ENCODE measurements at places on chromosomes 3 and 15.

DNA sequence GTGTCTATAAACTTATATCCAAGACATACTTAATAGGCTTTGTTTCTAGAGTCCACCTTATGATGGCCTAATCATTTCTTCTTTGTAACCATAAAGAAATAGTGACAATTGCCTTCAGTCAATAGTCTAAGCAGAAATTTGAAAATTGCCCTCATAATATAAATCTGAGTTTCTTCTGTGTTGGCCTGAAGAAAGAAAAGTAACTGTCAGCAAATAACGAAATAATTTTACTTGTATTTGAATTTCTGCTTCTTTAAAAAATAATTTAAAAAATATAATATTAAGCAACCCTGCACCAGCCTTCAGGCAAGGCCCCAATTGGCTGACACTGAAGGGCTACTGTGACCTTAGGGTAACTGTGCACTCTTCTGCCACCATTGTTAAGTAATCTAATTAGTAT lies 113.5 kb downstream of the PLOD2 start:
- no peak overlapping the region for H3K4me3 ChIP-seq
- no peaks in the 10 kb centered on the region for H3K27me3 ChIP-seq
- no peak overlapping the region for H3K27ac ChIP-seq
- no peaks in the 10 kb centered on the region for H3K36me3 ChIP-seq
- DNase-seq, result no peak

DNA sequence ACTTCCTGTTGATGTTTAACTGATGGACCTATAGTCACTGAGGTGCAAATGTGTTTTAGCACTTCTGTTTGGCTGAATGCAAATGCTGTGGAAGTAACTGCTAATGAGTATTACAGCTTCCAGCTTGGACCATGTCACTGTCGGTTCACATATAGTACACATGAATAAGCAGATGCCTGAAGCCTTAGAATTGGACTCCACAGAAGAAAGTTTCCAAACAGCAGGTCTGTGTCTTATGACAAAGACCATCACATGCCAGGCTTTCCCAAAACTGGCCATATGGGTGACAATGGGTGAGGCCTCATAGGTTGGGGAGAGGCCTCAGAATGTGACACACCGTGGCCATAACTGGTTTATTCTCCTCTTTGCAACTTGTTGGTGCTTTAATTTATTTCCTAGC lies 241.8 kb downstream of the WNT5A start:
- no peaks in the 10 kb centered on the region for H3K36me3 ChIP-seq
- H3K27me3 ChIP-seq, result no peaks in the 10 kb centered on the region
- no peak overlapping the region for H3K27ac ChIP-seq
- no peak overlapping the region for H3K4me3 ChIP-seq
- H3K4me1 ChIP-seq, result no peaks in the 10 kb centered on the region

GRCh38 chr15:90968434-90968833 lies 13.8 kb downstream of the RCCD1 start:
- no peaks in the 10 kb centered on the region for H3K27me3 ChIP-seq
- peak; percentile 26 for DNase-seq
- H3K4me1 ChIP-seq, result no peaks in the 10 kb centered on the region
- peaks cover 63% of the 10 kb centered on the region for H3K36me3 ChIP-seq
- no peak overlapping the region for H3K4me3 ChIP-seq
- H3K27ac ChIP-seq, result no peak overlapping the region

GRCh38 chr15:66820481-66821176 lies 118.6 kb downstream of the SMAD6 start:
- H3K27ac ChIP-seq, result no peak overlapping the region
- H3K36me3 ChIP-seq, result no peaks in the 10 kb centered on the region
- DNase-seq, result no peak
- no peaks in the 10 kb centered on the region for H3K27me3 ChIP-seq

DNA sequence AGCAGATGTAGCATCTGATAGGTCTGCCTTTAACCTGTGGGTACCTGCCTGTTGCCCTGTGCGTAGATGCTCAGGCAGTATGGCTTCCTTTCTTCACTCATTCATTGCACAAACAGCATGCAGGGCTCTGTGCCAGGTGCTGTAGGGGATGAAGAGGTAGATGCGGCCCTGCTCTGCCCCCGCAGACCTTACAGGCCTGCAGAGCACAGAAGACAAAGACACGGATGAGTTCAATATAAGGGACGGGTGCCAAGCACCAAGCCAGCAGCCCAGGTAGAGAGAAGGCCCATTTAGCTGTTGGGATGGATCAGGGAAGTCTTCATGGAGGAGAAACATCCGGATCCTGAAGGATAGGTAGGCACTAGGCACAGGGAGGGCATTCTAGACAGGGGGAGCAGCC lies 69.4 kb downstream of the AAGAB start:
- no peaks in the 10 kb centered on the region for H3K27me3 ChIP-seq
- H3K4me1 ChIP-seq, result peaks cover 4% of the 10 kb centered on the region
- H3K4me3 ChIP-seq, result no peak overlapping the region
- H3K27ac ChIP-seq, result no peak overlapping the region
- H3K36me3 ChIP-seq, result peaks cover 70% of the 10 kb centered on the region

GRCh38 chr3:125381743-125382142 lies 6.6 kb upstream of the ZNF148 start:
- H3K36me3 ChIP-seq, result no peaks in the 10 kb centered on the region
- no peaks in the 10 kb centered on the region for H3K4me1 ChIP-seq
- H3K4me3 ChIP-seq, result no peak overlapping the region
- no peak for DNase-seq

DNA sequence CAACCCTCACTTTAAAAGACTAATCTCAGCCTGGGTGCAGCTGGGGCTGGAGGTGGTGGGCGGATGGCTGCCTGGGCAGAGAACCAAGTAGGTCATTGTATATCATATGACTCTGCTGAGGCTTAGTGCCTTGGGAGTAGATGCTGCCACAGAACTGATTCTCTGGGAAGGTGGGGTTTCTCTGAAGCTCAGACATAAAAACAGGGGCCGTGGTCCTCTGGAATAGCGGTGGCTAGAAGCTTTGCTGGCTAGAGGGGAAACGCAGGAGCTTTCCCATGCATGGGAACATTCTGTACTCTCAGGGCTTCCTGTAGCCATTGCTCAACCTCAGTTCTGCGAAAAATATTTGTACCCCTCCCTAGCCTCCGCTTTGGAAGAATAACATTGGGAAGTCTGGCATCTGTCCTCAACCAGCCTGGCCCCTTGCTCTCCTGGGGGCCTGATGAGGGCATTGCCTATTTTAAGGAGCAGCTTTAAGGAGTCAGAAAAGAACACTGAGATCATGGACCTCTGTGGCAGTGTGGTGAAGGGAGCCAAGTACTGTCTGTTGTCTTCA lies 14.7 kb downstream of the TIMP4 start:
- H3K27ac ChIP-seq, result no peak overlapping the region
- H3K36me3 ChIP-seq, result no peaks in the 10 kb centered on the region
- H3K4me3 ChIP-seq, result no peak overlapping the region
- no peak for DNase-seq
- peaks cover 2% of the 10 kb centered on the region for H3K4me1 ChIP-seq
- no peaks in the 10 kb centered on the region for H3K27me3 ChIP-seq

GRCh38 chr3:43512754-43513404 lies 108.9 kb downstream of the ANO10 start:
- peaks cover 6% of the 10 kb centered on the region for H3K4me1 ChIP-seq
- H3K27me3 ChIP-seq, result no peaks in the 10 kb centered on the region
- no peak for DNase-seq

DNA sequence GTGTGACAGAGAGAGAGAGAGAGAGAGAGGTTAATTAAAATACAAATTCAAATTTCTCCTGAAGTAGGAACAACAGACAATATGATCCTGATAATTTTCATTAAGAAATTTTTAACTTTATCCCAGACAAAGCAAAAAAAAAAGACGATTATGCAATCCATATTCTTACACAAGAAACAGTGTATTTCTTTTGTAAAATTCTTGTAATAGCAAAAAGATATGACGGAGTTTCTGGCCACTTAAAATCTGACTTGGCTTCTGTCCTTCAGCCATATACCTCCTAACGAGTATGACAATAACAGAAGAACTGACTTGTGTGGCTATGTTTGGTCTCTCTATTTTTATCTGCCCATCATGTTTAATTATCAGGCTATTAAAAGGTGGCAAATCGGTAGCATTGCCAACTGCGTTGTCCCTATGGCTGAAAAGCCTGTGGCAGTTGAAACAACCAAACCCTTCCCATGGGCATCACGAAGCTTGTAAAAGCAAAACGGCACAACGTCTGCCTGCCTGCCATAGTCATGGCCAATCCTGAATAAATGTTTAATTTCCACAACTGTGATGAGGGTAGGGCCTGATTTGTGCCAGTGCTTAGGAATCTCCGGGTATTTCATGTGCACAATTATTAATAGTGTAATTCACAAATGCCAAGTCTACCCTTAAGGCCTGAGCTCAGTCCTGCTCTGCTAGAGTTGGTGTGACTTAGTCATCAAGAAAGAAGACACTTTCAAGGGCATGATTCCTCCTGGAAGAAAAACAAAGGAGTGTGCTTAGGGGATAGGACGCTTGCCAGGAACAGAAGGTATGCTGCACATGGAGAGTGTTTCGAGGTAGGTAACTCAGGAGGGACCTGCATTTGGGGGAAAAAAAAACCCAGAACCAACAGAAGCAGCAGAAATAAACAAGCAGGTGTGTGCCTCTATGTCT lies 1090.2 kb downstream of the FHIT start:
- H3K4me1 ChIP-seq, result no peaks in the 10 kb centered on the region
- DNase-seq, result peak; percentile 74
- H3K36me3 ChIP-seq, result no peaks in the 10 kb centered on the region

GRCh38 chr3:154979331-154979730 lies 100.8 kb upstream of the MME start:
- no peaks in the 10 kb centered on the region for H3K27me3 ChIP-seq
- H3K4me1 ChIP-seq, result no peaks in the 10 kb centered on the region
- DNase-seq, result no peak
- H3K4me3 ChIP-seq, result no peak overlapping the region
- H3K27ac ChIP-seq, result no peak overlapping the region

GRCh38 chr15:71892335-71892734 lies 82.0 kb downstream of the NR2E3 start:
- H3K36me3 ChIP-seq, result peaks cover 4% of the 10 kb centered on the region
- no peak overlapping the region for H3K4me3 ChIP-seq
- no peak overlapping the region for H3K27ac ChIP-seq
- no peaks in the 10 kb centered on the region for H3K4me1 ChIP-seq

- H3K27ac ChIP-seq, result peak overlapping the region; percentile 21
- H3K4me3 ChIP-seq, result peak overlapping the region; percentile 82
- H3K4me1 ChIP-seq, result no peaks in the 10 kb centered on the region
- H3K36me3 ChIP-seq, result no peaks in the 10 kb centered on the region
- no peaks in the 10 kb centered on the region for H3K27me3 ChIP-seq
Measured at GRCh38 chr3:143970773-143971358, 757 bp upstream of the DIPK2A start.

DNA sequence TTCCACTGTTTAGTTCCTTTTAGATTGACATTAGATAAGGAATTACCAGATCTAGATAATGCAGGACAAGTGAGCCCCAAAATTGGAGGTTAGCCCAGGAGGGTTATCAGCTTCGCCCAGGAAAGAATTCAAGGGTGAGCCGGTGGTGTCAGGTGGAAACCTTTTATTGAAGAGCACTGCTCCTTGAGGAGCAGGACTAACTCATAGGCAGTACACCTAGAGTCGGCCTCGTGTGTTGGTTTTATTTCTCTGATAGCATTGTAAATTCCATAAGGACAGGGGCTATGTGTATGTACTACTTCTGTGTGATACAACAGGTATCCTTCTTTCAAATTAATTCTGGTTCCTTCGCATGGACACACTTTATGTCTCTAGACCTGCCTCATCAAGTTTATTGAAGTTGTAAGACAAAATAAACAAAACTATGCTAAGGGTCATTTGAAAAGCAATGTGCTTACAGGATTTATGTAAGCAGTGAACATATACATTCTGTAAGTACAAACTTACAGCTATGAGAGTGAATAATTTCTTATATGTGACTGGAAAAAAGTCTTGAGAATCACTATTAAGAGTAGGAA lies 57.2 kb downstream of the SNX4 start:
- H3K4me3 ChIP-seq, result no peak overlapping the region
- H3K36me3 ChIP-seq, result peaks cover 19% of the 10 kb centered on the region
- no peaks in the 10 kb centered on the region for H3K27me3 ChIP-seq
- H3K27ac ChIP-seq, result no peak overlapping the region
- H3K4me1 ChIP-seq, result no peaks in the 10 kb centered on the region

- peaks cover 5% of the 10 kb centered on the region for H3K4me1 ChIP-seq
- no peak for DNase-seq
- no peak overlapping the region for H3K27ac ChIP-seq
- no peaks in the 10 kb centered on the region for H3K27me3 ChIP-seq
- H3K4me3 ChIP-seq, result no peak overlapping the region
Measured at GRCh38 chr15:99727733-99728132, 5.5 kb downstream of the LYSMD4 start.

DNA sequence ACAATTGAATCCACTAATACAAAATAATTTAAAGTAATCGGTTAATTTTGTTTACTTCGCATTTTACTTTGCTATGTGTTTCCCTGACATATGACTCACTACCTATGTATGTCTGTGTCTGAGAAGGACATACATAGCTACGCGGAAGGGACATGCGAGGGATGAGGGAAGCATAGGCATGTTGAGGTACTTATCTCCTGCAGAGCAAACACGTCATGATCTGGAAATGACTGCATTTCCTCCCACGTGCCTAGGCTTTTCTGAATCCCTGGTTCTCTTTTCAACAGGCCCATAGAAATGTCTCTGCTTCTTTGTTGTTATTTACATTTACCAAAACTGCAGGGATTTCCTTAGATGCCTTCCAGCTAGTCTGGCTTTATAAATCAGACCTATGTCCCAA lies 27.5 kb downstream of the ALCAM start:
- H3K27me3 ChIP-seq, result no peaks in the 10 kb centered on the region
- H3K4me3 ChIP-seq, result no peak overlapping the region
- DNase-seq, result peak; percentile 85
- H3K36me3 ChIP-seq, result no peaks in the 10 kb centered on the region

DNA sequence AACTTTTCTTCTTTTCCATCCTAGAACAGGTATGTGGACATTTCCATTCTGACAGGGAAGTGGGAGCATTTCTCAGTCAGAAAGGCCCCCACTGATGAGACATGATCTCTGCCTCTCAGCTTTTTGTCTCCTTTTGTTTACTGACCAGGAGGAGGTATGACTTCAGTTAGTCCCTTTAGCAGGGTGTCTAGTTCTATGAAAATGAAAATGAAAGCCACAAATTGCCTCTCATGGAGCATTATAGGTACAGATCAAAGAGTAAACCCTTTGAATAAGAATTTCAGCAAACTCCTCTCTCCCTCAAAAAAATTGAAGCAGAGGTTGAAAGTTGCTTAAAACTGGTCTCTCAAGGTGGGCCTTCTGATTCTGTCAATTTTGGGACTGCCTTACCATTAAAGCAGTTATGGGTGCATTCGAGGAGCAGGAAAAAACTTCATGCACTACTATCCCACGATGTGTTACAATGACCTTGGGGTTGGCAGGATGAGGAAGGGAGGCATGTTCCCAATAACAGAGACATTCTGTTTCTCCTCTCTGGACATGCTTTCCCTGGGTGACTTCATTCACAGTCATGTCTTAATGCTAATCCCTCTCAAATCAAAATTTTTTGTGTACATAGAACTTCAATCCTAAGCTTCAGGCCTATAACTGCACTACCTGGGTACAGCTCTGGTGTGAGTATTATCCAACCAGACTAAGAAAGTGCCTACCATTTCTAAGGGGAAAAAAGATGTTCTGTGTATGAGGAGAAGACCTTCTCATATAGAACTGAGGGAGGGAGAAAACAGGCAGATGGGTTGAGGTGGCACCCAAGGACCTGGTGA lies 50.6 kb upstream of the TBC1D23 start:
- no peaks in the 10 kb centered on the region for H3K4me1 ChIP-seq
- DNase-seq, result no peak
- H3K36me3 ChIP-seq, result no peaks in the 10 kb centered on the region

GRCh38 chr3:10223676-10224639 lies 24.3 kb upstream of the TATDN2 start:
- no peak overlapping the region for H3K27ac ChIP-seq
- H3K36me3 ChIP-seq, result no peaks in the 10 kb centered on the region
- DNase-seq, result no peak
- peaks cover 4% of the 10 kb centered on the region for H3K4me1 ChIP-seq
- H3K4me3 ChIP-seq, result peak overlapping the region; percentile 17

Measured in trophoblast cell (in vitro differentiated cells and primary cell).